ENCODE measurements at places on chromosomes 7 and 10.

- no peak for DNase-seq
Measured at GRCh38 chr7:22387583-22387982, 30.6 kb upstream of the RAPGEF5 start.

GRCh38 chr10:80437227-80437626 lies 16.9 kb upstream of the TSPAN14 start:
- DNase-seq, result no peak

DNA sequence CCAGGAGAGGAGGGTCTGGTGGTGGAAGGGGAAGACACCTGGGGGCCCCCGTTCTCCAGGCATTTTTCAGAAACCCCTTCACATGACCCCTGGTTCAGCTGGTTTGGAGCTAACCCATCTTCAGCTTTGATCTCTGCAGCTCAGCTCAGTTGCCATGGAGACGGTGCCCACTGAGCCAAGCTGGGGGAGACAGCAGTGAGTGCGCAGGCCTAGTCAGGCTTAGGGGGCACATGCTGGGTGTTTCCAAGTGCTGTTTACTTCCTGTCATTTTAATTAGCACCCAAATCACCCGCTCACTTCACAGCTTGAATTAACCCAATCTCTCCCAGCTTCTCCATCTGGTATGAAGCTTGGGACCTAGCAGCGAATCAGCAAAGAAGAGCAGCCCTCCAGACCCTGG lies 9.0 kb downstream of the SPOCK2 start:
- DNase-seq, result no peak

GRCh38 chr10:34403512-34403911 lies 411.6 kb downstream of the PARD3 start:
- DNase-seq, result no peak

DNA sequence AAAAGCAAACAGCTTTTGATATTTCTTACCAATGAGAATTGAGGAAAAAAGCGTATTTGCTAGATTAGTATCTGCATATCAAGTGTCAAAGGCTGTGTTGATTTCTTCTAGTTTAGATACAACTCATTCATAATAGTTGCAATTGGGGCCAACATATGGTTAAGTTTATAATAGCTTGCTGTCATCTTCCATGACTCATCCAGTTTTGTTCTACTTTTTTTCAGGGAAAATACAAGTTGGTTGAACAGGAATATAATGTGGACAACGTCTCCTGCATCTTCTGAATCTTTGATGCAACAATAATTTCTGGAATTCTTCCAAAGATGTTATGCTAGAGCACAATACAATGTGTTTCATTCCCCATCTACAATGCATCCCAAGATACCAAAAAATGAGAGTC lies 182.0 kb downstream of the THSD7A start:
- DNase-seq, result no peak

DNA sequence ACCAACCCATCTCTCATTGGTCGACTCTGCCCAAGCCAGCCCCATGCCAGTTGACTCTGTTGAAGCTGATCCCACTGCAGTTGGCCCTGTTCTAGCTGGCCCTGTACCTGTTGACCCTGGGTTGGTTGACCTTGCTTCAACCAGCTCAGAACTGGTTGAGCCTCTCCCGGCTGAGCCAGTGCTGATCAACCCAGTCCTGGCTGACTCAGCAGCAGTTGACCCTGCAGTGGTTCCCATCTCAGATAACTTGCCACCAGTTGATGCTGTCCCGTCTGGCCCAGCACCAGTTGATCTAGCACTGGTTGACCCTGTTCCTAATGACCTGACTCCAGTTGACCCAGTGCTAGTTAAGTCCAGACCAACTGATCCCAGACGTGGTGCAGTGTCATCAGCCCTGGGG lies 7.4 kb downstream of the PPRC1 start:
- DNase-seq, result no peak

GRCh38 chr10:78175444-78176015 lies 141.9 kb downstream of the RPS24 start:
- no peak for DNase-seq

GRCh38 chr10:49055221-49055849 lies 60.0 kb downstream of the VSTM4 start:
- DNase-seq, result no peak

DNA sequence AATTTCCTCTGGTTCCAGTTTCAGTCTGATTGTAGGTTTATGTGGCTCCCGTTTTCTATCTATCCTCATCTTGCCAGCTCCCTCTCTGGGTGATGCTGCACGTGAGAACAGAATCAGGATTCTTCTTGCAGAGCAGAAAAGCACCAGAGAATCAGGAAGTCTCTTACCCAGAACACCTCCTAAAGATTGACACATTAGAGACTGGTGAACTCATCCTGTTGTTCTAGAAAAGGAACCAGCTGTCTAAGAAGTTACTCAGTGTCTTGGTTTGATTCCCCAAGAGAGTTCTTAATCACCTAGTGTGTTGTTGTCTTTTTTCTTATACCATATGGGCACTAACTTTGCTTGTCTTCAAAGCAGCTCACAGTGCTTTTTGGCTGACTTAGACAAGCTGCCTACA lies 152.4 kb downstream of the DGKI start:
- no peak for DNase-seq

GRCh38 chr10:34994565-34995142 lies 95.5 kb downstream of the CUL2 start:
- DNase-seq, result no peak

- no peak for DNase-seq
Measured at GRCh38 chr10:103441206-103441605, 11.0 kb downstream of the CALHM2 start.

- no peak for DNase-seq
Measured at GRCh38 chr10:17236468-17237148, 8.6 kb downstream of the VIM start.

DNA sequence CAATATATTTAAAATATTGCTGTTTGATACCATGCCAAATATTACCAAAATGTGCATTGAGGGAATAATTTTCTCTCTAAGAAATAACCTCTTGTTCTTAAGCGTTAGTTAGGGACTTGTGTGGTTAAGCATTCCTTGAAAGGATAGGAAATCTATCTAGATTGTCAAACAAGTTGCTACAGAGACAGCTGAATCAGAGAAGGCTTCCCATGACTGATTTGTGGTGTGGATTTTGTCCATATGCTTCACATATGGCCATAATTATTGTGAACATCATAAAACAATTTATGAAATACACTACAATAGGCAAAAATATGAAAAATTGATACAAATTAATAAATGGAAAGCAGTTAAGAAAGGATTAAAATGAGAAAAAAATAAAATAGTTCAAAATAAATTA lies 96.3 kb downstream of the GNAT3 start:
- DNase-seq, result no peak

- no peak for DNase-seq
Measured at GRCh38 chr7:112996331-112996871, 90.2 kb downstream of the GPR85 start.

- no peak for DNase-seq
Measured at GRCh38 chr7:47704936-47705335, 123.0 kb upstream of the TNS3 start.

DNA sequence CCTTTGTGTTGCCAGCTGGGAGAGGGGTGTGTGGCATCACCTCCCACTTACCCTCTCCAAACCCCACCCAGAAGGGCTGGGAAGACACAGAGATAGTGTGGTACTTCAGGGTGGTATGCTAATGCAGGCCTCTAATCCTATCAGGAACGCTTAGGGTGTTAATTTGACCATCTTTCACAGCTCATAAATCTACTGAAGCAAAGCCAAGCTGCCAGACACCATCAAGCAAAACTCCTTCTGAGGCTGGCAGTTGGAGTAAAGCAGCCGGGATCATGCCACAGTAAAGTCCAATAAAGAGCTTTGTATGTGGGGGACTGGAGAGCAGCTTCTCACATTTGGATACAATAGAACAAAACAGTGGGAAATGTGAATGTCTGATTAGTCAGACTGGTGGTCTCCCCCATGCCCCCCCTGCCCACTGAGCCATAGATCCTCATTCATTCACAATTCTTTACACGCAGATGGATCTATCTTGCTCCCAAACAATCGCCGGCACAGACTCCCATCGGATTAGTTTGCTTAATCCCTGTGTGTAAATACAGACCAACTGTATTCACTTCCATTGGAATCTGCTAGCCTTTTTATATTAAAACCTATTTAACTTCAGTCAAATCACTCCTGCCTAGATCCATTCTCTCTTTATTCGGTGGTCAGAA lies 29.6 kb downstream of the FGFBP3 start:
- DNase-seq, result no peak

GRCh38 chr10:3748484-3748883 lies 36.5 kb downstream of the KLF6 start:
- DNase-seq, result no peak

GRCh38 chr10:31314256-31315150 lies 4.5 kb upstream of the ZEB1 start:
- no peak for DNase-seq

GRCh38 chr7:146781352-146782116 lies 664.9 kb downstream of the CNTNAP2 start:
- no peak for DNase-seq

DNA sequence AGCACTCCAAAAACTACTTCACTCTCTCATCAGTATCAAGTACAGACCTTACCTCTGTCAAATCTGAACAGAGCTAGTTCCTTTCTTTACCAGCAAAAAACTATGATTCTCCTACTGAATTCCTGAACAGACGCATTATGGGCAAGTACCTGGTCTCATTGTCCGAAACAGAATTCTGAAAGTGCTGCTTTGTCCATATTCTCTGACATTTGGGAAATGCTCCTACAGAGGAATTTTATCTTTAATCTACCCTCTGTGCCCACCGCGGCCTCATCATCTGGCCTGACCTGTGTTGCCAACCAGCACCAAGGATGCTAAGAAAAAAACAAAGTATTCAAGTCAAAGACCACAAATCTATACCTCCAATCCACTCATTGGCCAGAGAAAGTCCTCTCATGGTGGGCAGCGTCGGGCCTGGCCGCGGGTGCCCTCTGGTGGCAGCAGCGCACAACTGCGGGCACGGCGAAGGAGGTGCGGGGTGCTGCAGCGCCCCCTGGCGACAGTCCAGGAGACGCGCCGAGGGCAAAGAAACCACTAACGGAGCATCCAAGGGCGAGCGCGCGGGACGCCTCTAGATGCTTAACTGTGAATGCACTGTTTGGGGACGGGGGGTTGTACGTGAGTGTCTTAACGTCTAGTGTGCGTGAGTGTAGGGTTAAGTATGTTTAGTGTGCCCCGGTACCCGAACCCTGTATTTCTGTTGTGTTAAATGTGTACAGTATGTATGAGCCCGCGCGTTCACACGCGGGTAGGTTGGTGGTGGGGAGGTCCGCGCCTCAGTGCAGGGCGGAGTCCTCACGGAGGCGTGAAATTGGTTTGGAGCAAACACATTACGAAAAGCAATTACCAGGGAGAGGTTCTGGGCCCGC lies 5.0 kb upstream of the GBX1 start:
- DNase-seq, result peak; percentile 25

DNA sequence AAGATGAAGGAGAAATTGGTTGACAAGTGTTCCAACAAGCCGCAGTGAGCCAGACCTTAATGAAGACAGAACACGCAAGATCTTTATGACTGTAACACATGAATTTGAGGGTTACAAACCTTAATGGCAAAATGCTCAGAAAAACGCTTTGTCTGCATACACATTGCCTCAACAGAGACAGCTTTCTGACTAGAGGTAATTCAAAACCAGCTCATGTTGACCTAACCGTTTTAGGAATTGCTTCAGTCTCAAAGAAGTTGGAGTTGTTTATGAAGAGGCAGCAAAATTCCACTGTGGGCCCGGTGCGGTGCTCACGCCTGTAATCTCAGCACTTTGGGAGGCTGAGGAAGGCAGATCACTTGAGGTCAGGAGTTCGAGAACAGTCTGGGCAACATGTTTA lies 2.2 kb upstream of the GTF2I start:
- DNase-seq, result no peak

GRCh38 chr10:95792211-95792780 lies 36.3 kb downstream of the ENTPD1 start:
- DNase-seq, result no peak

GRCh38 chr10:117609095-117609795 lies 66.7 kb downstream of the EMX2 start:
- no peak for DNase-seq

DNA sequence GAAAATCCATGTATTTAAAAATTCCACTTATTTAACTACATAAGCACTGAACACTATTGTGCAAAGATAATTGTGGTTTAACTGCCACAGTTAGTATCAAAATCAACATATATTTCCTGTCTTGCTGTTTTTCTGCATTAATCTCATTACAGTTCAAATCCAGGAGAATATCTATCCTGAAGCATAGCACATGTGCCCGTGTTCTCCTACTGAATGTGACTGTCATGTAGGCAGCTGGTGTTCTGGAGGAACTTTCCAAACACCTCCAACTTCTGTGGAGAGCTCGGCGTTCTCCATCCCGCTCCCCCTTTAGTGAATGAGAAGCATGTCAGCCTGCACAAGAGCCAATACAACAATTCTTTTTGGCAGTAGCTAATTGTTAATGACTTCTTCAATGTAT lies 76.4 kb upstream of the IKZF1 start:
- DNase-seq, result no peak

- DNase-seq, result no peak
Measured at GRCh38 chr7:6016653-6016966, 7.5 kb downstream of the AIMP2 start.

GRCh38 chr7:99325001-99325493 lies 651 bp upstream of the ARPC1A start:
- no peak for DNase-seq

Data from DMS 273 treated with DMSO at 0.1 percent for 48 hours (cell line).